ENCODE measurements at places on chromosomes 12 and 14.

- H3K4me1 ChIP-seq: peaks cover 7% of the 10 kb centered on the region
- H3K36me3 ChIP-seq: no peaks in the 10 kb centered on the region
- H3K27me3 ChIP-seq: no peaks in the 10 kb centered on the region
- no peak overlapping the region for H3K4me3 ChIP-seq
- H3K27ac ChIP-seq: no peak overlapping the region
- no peak for DNase-seq
Observed at GRCh38 chr12:131287015-131287937, 333.6 kb downstream of the ADGRD1 start.

DNA sequence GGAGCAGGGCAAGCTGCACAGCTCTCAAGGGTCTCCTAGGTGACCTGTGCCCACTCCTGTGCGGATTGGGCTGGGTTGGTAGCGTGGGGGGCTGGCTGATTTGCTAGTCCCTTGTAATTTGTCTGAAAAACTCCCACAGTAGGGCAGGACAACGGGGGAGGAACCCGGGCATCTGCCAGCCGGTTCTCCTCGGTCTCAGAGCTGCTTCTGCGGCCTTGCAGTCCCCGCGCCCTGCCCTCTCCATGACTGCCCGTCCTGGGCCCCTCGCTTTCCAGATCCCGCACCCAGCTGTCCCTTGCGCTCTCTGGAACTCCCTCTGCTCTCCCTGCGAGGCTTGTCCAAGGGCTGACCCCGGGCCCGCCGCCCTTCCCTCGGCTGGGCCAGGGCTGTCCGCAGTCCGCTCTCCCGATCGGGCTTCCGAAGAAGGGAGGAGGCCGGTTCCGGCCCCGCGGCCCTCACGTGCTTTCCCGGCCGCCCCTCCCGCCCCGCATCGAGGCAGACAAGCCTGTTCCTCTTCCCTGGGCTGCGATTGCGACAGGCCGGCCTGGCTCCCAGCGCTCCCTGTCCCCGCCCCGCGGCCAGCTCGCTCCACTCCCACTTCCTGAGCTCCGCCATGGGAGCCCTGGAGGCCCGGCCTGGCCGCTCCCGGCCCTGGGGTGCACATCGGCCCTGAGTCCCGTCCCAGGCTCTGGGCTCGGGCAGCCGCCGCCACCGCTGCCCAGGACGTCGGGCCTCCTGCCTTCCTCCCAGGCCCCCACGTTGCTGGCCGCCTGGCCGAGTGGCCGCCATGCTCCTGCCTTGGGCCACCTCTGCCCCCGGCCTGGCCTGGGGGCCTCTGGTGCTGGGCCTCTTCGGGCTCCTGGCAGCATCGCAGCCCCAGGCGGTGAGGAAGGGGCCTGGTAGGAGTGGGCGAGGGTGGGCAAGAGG lies at the start of gene LTBR:
TSS of gene LTBR (plus strand) at position 591 of the 927 bp plus-strand sequence. CDS start at position 788, 197 bp downstream.
- no peak within 1 kb of the TSS for H3K27ac ChIP-seq
- 0 out of 2 replicates have a peak within 1 kb of the TSS, but pooled peaks have one; percentile 16 for H3K4me3 ChIP-seq
- peak; percentile 78 for DNase-seq
- peaks cover 58% of the 10 kb centered on the region for H3K4me1 ChIP-seq

DNA sequence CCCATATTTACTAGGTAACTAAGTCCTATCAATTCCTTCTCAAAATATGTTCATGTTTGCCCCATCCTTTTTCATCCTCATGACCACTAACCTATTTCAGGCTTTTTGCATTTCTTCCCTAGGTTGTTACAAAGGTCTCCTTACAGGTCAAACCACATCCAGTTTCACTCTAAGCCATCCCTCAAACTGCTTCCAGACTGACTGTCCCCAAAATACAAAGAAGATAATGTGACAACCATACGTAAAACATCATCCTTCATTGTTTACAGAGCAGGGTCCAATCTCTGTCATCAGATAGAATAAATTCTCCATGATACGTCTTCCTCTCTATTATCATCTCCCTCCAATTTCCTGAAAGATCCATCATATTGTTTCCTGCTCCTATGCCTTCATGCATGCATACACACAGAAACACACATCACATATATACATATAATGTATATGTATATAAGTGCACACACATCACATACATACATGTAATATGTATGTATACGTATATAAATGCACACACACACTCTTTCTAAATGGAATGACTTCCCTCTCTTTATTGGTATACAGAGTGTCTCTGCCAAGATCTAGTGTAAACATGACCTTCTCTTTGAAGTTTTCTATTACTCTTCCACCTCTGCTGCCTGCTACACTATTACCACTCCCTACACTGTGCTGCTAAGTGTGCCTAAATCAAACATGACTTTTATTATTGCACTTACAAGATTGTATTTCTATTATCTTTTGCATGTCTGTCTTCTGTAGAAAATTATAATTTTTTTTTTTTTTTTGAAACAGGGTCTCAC lies 30.7 kb upstream of the EPS8 start:
- H3K27me3 ChIP-seq: no peaks in the 10 kb centered on the region
- H3K4me3 ChIP-seq: no peak overlapping the region
- H3K4me1 ChIP-seq: peaks cover 10% of the 10 kb centered on the region
- no peaks in the 10 kb centered on the region for H3K36me3 ChIP-seq
- H3K27ac ChIP-seq: no peak overlapping the region

- H3K27ac ChIP-seq: 0 out of 2 replicates have a peak overlapping the region, but pooled peaks have one; percentile 6
- no peaks in the 10 kb centered on the region for H3K27me3 ChIP-seq
- H3K4me3 ChIP-seq: no peak overlapping the region
- peaks cover 11% of the 10 kb centered on the region for H3K4me1 ChIP-seq
- DNase-seq: no peak
- peaks cover 2% of the 10 kb centered on the region for H3K36me3 ChIP-seq
Observed at GRCh38 chr14:102606296-102606695, 13.8 kb downstream of the RCOR1 start.

DNA sequence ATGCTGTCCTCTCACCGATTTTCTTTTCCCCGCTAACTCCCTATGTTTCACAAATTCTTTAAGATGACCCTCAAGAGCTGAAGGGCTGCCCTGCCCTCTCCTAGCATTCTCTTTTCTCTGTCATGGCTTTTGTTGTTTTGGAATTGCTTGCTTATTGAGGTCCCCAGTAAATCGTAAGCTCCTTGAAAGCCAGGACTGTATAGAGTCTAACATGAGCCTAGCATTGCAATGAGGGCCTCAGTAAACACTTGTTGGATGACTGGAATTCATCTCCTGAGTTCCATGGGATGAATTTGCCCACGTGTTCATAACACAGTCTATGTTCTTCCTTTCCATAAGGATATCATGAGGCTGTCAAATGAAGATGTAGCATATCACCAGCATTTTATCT lies 92.2 kb downstream of the APAF1 start:
- H3K27me3 ChIP-seq: peaks cover 21% of the 10 kb centered on the region
- no peak overlapping the region for H3K4me3 ChIP-seq
- DNase-seq: no peak
- H3K4me1 ChIP-seq: peaks cover 17% of the 10 kb centered on the region
- no peak overlapping the region for H3K27ac ChIP-seq
